ENCODE measurements at places on chromosomes 16 and 17.

- DNase-seq = no peak
Measured at GRCh38 chr16:63466-63865, 9.0 kb downstream of the RHBDF1 start.

DNA sequence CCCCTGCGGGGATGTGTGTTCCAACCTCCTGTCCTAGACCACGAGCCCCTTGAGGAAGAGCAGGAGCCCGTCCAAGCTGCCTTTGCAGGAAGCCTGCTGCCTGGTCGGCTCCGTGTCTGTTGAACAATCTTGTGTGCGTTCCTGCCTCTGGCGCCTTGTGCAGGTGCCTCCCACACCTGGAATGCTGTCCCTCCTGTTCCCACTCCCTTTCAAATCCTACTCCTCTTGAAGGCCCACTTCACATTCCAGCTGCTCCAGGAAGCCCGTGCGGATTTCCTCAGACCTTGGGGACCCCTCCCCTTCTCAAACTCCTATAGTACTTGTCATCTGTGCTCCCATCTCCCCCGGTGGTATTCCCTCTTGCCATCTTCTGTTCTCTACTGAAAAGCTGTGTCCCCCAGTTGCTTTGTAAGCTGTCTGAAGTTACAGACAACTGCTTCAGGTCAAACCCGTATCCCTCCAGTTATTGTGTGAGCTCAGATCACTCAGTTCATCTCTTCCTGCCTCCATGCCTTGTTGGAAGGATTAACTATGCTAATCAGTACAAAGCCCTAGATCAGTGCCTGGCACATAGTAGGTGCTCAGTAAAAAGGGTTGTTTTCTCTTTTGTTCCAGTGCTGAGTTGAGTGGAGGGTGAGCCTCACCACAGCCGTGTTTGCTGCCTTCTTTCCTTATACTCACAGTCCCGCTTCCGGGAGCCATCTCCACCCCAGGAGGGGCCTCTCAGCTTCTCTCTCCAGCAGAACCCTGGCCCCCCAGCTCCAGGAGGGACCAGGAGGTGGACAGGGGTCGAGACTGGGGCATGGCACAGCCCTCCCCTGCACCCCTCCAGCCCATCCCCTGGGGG lies 241.8 kb upstream of the CIBAR2 start:
- DNase-seq = no peak

GRCh38 chr17:42577140-42577531 lies 393 bp downstream of the PSMC3IP start:
- no peak for DNase-seq

DNA sequence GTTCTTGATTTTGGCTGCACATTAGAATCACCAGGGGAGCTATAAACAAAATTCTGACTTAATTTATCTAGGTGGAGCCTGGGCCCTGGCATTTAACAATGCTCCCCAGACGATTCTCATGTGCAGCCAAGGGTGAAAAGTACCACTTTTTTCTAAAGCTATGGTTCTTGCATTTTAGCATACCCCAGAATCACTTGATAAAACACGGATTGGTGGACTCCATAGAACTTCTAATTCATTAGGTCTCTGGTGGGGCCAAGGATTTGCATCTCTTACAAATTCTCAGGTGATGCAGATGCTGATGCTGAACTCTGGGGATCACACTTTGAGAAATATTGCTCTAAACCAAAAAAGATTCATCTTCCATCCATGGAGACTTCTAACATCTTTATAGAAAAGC lies 74.5 kb downstream of the RPGRIP1L start:
- DNase-seq = no peak

DNA sequence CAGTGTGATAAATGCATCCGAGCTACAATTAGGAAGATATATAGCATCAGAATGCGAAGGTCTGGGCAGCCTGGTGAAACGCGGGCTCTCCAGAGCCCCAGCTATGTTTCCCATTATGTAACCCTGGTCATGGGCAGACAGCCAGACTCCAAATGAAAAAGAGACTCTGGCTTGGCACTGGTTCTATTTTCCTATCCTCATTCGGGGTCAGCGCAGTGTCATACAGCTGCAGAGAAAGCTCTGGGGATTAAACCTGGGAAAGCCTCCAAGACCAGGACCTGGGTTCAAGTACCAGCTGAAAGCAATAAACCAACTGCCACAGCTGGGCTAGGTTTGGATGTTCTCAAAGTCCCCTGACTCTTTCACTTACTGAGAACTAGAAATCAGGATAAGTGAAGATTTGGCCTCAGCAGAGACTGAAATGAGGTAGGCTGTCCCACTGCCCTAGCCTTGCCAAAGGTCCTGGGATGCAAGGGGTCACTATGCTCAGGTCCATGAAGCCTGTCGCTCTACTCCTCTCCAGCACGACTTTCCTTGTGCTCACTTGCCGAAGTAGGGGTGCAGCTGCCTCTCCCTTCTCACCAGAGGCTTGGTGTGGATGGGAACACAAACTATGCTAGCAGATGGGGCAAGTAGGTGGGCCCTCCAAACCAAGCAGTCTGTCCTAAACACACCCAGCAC lies 123.8 kb downstream of the SMG6 start:
- DNase-seq = peak; percentile 93

DNA sequence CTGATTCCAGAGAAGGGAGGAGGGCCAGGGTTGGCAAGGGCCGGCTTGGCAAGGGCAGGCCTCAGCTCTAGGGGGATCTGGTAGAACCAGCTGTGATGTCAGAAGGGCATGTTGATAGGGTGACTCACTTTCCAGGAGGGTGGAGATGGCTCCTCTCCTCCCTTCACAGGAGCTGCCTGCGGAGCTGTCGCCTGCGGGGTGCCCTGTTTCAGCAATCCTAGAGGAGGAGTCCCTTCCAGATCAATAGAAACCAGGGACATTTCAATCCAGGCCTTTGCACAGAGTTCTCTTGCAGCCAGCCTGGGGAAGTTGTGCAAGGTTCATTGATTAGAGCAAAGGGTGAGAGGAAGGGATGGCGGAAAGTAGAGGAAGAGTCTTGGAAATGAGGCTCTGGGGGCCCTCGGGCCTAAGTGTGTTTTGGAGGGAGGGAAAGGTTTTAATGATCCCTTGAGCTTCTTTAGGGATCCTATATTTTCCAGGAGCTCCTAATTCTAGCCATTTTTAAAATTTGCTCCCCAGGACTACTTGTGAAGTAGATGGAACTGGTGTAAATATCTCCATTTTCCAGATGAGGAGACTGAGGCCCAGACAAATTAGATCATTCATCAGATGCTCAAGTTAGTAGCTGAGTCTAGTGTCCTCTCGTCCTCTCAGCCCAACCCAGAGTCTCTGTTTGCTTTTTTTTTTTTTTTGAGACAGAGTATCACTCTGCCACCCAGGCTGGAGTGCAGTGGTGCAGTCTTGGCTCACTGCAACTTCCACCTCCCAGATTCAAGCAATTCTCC lies 24.8 kb upstream of the CSNK2A2 start:
- no peak for DNase-seq

GRCh38 chr16:3138823-3139426 lies 4.1 kb downstream of the ZNF213 start:
- DNase-seq = peak; percentile 78

All from osteocyte (in vitro differentiated cells).